CD4-positive, alpha-beta T cell treated with Interleukin-2 at 100 ng/mL for 4 hours (primary cell): ENCODE measurements at places on chromosomes 6 and 20.

DNA sequence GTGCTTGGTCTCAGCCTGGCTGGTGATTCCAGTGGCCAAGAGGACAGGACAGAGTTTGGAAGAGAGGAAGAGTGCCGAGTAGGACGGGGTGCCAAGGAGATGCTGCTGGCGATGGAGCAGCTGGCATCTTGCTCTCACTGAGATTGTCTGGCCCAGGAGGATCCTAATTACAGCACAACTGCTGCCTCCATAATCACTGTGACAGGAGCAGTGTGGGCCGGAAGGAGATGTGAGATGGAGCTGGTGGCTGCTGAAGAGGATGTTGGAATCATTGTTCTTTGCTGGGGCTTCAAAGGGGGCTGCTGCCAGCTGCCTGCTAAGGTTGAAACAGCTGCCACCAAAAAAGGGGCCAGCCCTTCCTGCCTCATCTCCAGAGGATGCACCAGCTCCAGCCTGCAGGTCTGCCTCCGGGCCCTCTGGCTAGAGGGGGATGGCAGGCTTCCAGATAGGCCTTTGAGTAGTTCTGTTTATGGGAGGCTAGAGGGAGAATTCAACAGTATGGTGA, 214.4 kb downstream of the RNF144B start:
- DNase-seq, result no peak

DNA sequence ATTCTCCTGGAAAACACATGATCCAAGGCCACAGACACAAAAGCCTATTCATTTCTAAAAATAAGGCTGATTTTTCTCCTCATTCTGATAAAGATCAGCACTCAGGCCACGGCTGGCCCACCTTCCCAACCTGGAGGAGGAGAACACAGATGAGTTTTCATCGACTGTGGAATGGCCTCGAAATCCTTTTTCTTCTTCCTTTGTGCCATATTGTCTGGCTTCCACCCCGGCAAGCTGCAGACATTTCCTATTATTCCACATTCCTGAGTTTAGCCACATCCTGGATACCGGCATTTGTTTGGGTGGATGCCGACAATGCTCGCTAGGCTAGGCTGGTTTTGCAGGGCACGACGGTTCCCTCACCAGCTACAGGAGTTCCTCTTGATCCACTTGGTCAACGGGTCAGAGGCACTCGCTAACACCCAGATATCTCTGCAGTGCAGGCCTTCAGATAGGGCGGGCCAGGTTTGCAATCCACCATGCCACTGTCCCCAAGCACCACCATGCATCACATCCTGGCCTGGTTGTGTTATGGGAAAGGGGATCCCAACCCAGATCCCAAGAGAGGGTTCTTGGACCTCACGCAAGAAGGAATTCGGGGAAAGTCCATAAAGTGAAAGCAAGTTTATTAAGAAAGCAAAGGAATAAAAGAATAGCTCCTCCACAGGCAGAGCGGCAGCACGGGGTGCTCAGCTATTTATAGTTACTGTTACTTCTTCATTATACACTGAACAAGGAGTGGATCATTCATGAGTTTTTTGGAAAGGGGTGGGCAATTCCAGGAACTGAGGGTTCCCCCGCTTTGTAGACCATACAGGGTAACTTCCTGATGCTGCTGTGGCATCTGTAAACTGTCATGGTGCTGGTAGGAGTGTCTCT, 4.2 kb upstream of the CTSZ start:
- DNase-seq, result peak; percentile 41

GRCh38 chr6:41673704-41674000, 35.4 kb downstream of the MDFI start:
- no peak for DNase-seq

DNA sequence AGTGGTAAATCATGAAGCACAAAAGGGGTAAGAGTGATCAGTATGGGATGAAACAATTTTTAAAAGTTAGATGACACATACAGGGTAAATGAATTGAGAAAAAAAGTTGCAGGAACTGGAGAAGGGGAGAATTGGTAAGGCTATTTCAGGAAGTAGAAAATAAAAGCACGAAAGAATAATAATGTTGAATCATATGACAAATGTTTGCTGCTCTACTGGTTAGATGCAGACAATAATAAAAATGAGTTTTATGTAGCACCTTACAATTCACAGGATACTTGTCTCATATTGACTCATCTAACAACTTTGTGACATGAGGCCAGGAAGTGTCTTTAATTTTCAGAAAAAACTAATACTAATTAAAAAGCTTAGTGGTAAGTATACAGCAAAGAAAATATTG, 566.5 kb upstream of the MARCKS start:
- no peak for DNase-seq

- DNase-seq, result no peak
Measured at GRCh38 chr6:157261606-157262005, 61.7 kb downstream of the TMEM242 start.

GRCh38 chr6:50463931-50464330, 249.4 kb upstream of the TFAP2D start:
- DNase-seq, result no peak

GRCh38 chr20:23233341-23233740, 117.2 kb upstream of the NXT1 start:
- no peak for DNase-seq

- no peak for DNase-seq
Measured at GRCh38 chr20:24665196-24665595, 195.8 kb downstream of the SYNDIG1 start.

GRCh38 chr6:41036186-41036585, 2.8 kb downstream of the UNC5CL start:
- DNase-seq, result no peak

- no peak for DNase-seq
Measured at GRCh38 chr6:79536585-79536953, 661 bp downstream of the LCA5 start.

GRCh38 chr20:54208548-54209176, 775 bp downstream of the PFDN4 start:
- peak; percentile 14 for DNase-seq
